NCI-H187 (cell line): ENCODE measurements at places on chromosomes 5 and 9.

DNA sequence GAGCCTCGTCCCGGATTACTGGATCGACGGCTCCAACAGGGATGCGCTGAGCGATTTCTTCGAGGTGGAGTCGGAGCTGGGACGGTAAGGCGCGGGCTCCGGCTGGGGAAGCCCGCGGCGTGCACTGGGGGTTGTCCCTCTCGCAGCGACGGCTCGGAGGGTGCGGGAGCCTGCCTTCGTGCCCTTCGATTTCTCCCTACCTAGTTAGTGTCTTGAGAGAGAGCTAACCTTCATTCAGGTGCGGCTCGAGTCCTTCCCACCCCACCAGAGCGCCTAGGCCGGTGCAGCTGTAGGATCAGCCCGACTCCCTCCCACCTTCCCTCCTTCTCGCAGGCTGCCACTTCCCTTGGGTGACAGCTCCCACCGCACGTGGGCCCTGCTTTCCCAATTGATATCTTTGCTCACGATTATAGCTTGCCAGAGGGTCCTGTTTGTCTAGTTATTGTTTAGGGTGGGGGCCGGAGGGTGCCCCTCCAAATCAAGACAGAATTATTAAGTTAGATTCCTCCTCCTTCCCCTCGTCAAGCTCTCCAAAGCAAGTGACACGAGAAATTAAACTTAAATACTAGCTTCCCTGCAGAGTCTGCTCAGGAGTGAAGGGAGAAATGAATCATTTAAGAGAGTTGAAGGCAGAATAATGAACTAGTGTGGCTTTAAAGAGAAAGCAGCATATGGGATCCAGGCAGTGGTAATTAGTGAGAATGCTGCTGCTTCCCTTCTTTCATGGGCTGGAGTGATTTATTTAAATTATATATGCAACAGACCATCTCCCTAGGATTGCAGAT is 569 bp downstream of the CAMK4 start:
- peak; percentile 39 for DNase-seq

DNA sequence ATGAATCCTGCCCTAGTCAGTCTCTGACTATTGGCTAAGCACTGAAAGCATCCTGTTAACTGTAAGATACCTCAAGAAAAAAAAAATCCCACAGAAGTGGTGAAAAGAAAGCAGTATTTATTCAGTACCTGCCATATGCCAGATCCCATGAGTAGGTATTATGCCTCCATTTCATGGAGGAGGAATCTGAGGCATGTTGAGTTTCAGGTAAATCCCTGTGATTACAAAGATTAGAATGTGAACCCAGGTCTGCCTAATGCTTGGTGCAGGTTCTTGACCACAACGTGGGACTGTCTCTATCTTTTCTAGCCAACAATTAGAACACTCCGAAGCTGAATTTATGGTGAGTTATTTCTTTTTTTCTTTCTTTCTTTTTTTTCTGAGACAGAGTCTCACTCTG is 30.9 kb downstream of the SH3RF2 start:
- DNase-seq = no peak

GRCh38 chr5:146151970-146152369 is 30.5 kb downstream of the LARS1 start:
- DNase-seq = no peak

DNA sequence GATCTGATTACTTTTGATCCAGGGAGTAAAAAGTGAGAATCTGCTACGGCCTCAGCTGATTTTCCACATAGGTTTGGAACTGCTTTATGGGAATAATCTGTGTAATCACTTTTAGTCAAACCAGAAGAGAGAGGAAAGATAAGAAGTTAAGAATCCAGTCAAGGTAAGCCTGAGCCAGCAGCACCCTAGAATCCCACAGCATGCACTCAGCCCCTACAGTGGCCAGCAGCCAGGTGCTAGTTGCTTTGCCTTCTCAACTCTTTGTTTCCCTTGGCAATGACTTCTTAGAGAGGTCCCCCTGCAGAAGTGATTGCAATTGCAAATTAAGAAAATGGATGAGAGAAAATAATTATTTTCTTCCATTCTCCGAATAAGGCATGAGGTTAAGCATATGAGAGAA is 59.7 kb upstream of the TMED7 start:
- no peak for DNase-seq

DNA sequence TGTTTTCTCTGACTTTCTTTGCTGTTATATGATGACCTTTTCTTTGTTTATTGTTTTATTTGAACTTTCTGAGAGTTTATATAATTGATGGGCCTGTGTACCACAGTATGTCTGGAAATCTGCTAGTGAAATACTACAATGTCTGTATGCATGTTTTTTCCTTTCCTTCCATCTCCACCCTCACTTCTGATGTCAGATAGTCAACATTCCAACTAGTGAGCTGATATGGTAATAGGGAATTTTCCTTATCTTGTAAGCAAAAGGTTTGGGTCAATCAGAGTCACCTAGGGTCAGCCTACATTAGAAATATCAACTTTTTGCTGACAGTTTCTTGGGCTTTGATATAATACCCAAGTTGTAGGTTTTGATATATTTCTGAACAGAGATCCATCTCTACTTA is 103.2 kb downstream of the MAT2B start:
- DNase-seq = no peak

DNA sequence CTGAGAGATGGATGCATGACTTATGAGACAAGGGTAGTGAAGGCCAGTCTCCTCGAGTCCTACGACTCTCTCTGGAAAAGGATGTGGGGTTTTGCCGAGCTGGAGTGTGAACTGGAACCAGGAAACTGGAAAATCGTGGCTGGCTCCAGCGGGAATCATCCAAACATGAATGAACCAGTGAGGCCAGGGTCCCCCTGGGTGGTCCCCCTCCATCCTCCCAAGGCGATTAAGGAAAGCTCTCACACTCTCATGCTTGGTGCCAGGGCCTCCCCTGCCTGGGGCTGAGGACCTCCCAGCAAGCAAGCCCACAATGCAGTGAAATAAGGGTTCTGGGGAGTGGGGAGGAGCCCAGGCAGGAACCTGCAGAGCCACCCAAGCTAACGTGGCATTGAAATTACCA is 9.6 kb upstream of the AMBP start:
- no peak for DNase-seq

DNA sequence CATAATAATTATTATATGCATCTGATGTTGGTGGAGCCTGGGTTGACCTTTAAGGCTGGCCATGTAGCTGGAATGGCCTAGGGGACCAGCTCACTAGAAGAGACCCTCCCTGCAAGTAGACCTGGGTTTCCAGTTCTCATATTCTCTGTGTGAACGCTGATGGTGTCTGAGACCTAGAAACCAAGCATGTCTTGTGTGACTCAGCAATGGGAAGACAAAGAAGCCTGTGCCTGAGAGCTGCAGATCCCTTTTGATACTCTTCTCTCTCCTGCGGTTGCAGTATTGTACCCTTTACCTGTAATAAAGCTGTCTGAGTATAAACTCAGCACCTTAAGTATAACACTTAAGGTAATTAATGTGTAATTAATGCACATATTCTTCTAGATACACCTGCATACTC is 22.2 kb downstream of the C9orf152 start:
- no peak for DNase-seq

DNA sequence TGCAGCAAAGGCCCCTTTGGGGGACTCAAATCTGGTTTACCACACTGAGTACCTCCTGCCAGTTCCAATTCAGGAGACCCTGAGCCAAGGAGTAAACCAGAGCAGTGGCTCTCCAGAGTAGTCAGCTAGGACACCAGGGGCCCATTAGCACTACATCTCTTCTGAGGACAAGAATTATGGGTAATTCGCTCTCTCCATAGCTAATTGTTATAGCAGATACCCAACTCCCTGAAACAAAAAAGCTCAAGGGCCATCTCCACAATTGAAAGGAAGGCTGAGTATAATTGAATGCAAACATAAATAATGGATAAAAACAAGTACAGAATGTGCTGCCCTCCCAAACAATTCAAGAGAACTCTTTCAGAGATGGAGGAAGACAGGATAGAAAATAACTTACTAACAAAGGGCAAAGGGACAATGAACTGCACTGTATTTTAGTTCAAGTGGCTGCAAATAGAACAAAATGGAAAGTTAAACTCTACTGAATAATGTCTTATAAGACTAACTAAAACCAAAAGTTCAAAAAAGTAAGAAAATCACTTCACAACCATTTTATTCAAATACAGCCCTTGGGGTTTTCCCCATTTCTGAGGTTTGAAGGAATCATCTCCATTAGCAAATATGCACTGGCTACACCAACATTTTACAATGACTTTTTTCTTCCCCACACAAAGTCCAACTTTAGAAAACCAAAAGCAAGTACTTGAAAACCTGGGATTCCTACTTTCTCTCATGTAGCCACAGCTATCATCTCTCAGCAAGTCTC is 118.8 kb downstream of the SIL1 start:
- no peak for DNase-seq

GRCh38 chr5:158382473-158382872 is 523.5 kb upstream of the CLINT1 start:
- DNase-seq = no peak

DNA sequence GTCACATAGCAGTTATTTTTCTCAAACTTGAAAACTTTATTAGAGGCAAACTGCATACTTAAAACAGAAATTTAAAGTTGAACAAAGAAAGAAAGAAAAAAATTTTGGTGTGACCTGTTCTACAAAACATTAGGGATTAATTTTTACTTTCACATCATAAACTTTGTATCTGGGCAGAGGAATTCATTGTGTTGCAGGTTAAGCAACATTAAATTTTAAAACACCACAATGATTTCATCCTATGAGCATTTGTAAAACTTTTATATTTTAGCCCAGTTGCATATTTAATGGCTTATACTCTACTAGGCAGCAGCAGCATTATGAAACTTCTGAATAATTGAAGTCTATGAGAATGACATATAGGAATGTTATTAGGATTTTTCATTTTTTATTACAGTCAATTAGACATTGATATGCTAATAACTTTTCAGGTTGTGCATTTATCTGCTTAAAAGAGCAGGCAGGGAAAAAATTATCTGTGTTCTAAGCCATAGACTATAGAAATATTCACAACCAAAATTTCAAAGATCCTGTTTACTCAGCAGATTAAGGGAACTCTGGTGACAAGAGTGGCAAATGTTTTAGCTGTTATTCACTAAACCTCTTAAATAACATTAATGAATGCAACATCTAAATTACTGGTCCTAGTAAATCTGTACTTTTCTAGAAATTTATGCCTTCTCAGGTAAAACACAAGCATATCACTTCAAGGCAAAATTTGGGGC is 1088.5 kb upstream of the CDH6 start:
- DNase-seq = no peak

DNA sequence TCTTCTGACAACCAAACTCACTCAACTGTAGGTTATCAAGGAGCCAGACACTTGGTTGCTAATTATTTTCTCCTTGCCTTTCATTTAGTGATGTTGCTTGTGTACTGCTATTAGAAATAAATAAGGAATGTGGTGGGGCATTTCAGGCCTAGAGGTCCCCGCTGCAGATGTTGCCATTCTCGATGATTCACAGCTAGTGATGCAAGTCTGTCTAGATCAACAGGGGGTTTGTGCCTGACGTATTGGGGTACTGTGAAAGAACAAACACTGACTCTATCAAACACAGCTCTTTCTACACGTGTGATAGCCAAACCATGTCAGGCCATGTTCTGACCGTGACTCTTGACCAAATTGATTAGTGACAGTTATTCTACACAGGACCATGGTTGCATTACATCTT is 144.7 kb downstream of the OSTF1 start:
- no peak for DNase-seq

DNA sequence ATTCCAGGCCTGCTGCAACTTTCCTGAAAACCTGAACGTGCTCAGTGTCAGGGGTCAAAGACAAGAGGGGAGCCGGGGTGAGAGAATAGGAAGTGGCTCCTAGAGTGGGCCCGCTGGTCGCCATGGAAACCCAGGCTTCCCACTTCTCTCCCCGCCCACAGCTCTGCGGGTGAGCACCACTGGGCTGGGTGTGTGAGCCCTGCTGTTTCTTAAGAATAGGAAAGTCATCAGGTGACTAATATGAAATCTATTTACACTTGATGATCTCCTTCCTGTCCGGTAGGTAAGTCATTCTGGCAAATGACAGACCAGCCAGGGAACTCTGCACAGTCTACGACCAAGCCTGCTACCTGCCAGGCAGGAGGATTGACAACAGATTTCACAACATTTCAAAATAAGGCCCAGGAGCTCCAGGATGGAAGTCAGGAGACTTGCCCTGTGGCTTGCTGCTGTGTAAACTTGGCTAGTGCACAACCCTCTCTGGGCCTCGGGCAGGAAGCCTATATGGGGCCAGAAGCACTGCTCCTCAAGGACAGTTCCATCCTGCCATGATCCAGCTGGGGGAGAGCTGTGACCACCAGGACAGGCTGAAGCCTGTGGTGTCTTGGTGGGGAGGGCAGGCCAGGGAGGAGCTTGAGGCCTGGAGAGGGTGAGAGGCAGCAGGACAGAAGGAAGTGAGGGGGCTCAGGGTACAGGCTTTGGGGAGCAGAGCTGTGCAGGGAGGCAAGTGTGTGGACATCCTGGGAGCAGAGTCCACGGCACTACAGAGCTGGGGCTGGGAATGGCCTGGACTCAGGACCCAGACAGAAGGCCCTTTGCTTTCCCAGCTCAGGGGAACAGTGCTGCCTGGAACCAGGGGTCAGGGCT is 60.6 kb downstream of the SHB start:
- no peak for DNase-seq

GRCh38 chr9:117101008-117101407 is 313.8 kb downstream of the ASTN2 start:
- no peak for DNase-seq

- DNase-seq = no peak
These were observed 33.0 kb upstream of the PWWP2A start for GRCh38 chr5:160152287-160152686.

GRCh38 chr9:101315112-101315450 is 69.7 kb downstream of the BAAT start:
- no peak for DNase-seq

- peak; percentile 13 for DNase-seq
These were observed 10.6 kb downstream of the PRR7 start for GRCh38 chr5:177456976-177457851.

DNA sequence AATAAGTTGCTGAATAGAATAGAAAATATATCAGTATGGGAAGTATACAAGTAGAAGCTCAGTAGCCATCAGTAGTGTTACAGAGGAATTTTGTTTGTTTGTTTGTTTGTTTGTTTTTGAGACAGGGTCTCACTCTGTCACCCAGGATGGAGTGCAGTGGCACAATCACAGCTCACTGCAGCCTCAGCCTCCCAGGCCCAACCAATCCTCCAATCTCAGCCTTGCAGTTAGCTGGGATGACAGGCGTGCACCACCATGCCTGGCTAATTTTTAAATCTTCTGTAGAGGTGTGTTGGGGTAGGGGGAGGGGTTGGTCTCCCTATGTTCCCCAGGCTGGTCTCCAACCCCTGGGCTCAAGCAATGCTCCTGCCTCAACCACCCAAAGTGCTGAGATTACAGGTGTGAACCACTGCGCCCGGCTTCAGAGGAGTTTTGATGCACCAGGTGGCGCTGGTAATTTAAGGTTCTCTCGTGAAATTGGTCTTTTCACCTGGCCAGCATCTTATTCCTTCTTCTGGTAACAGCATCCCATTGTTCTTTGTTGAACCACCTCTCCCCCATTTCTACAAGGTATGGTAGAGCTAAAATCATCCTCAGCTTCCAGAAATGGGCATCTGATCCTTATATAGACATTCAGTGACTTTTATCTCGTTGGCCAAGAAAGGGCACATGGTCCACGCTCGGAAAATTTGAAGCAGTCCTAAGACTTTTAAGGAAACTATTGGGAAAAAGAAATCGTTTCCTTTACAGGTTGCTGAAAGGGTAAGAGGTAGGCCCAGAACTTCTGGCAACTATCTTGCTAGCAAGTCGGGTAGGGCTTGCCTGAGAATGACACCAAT is 157.1 kb downstream of the ARRDC3 start:
- DNase-seq = no peak
